ENCODE measurements at places on chromosomes 11 and 22.
A peak's percentile ranks its signal among the peaks of the same experiment; 100 is the strongest.

- DNase-seq, result no peak
Measured at GRCh38 chr11:112253605-112254242, 6.9 kb downstream of the PLET1 start.

DNA sequence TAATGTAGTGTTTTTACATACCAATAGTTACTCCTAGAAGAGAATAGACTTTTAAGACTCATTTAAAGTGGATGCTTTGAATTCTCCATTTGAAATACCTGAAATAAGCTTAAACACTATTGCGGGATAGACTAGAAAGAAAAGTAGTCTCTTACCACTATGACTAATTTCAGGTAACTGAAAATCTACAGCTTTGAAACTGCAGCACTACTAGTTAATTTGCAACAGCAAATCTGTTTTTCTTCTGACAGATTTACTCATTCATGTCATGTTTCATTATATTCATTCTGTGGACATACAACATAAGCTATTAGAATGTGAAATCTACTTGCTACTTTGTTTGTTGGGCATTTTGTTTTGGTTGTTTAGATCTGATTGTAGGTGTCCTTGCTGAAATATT, 153.6 kb downstream of the MAML2 start:
- no peak for DNase-seq

DNA sequence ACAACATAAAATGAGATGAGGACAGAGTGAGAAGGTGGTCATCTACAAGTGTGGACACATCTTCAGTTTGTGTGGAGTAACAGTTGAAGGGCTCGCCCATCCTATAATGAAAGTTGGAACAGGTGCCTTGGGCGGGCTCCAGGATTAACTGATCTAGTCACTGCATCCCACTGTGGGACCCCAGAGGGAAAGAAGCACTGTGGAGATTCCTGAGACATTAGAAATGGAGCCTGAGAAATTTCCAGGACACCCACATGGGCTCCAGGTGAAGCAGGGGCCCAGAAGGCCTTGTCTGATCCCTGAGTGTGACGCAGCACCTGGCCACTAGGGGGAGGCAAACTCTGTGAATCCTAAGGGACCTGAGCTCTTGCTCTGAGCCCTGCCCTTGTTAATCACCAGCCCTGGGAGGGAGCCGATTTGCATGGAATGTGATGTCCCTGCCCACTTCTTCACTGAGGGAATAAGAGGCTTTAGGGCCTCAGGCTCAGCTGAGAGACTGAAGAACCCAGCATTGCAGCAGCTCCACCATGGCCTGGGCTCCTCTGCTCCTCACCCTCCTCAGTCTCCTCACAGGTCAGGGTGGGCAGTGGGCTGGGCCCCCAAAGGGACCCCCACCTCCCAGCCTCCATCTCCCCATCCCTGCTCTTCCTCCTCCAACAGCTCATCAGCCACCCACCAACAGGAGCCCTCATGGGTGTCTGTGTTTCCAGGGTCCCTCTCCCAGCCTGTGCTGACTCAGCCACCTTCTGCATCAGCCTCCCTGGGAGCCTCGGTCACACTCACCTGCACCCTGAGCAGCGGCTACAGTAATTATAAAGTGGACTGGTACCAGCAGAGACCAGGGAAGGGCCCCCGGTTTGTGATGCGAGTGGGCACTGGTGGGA, 98.4 kb downstream of the VPREB1 start:
- DNase-seq, result peak; percentile 24

DNA sequence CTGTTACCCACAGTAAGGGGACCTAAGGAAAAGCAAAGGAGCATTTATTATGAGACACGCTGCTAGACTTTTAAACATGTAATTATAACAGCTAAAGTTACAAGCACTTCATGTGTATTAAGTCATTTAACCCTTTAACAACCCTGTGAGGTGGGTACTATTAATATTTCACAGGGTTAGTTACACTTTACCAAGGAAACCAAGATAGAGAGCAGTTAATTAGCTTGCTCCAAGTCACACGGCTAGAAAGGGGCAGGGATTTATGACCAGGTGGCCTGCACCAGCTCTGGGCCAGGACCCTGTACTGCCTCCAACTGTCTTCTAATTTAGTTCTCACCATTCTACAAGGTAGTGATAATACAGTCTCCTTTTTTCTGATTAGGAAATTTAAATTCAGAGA, 74.9 kb downstream of the RPL27A start:
- DNase-seq, result no peak

DNA sequence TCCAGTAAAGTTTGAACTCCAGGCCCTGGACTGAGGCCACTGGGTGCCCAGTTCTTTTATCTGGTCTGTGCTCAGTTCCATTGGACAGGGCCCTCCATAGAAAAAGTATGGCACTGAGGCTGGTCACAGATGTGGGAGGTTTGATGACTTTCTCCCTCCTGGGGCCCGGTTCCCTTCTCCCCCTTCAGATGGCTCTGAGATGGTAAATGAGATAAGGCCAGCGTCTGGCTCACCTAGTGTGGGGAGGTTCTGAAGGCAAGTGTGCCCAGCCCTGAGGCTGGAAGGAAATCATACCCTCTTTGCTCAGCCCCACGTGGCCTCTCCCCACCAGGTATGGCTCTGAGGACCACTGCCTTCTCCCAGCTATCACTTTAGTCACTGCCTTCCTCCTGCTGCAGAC, 1.5 kb upstream of the CLDN5 start:
- no peak for DNase-seq

DNA sequence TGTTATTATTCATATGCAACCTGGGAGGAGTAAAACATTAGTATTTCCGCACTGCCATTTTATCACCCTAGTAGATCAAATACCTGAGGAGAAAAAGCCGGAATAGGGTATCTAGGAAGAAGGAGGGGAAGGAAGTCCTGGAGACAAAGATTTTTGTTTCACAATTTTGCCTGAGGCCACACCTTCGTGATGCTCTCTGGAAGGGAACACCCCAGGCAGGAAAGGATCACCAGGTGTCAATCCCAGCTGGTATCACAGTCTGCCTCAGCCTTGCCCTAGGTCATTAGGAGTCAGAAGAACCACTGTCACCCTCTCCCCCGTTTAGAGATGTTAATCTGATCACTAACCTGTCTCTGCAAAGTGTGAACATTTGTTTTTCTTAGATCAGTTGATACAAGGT, 35.4 kb upstream of the IGSF9B start:
- DNase-seq, result no peak

DNA sequence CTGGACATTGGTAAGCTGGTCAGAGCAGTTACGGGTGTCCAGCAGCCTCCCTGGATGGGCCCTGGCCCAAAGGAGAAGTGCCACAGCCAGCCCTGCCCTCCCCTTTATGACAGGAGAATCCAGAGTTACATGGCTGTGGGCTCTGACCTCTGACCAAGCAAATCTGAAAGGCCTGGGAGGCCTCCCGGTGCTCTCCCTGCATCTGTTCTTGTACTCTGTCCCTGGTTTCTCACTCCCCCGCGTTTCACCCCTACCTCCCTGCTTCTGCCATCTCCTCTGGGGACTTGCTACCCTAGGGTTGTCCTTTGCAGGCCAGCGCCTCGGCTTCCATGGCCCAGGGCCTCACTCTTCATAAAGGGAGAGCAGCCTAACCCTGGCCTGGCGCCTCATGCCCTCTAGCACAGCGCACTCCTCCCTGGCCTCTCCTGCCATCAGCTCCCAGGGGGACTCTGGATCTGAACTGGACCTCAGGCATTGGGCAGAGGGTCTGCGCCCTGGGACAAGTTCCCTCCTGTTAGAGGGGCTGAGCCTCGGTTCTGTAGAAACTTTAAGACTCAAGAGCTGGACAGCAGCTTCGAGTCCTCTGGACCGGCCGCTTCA, 10.7 kb downstream of the PICK1 start:
- no peak for DNase-seq

GRCh38 chr11:70068950-70069349, 9.2 kb upstream of the ANO1 start:
- no peak for DNase-seq

GRCh38 chr11:19281041-19281440, 40.3 kb upstream of the E2F8 start:
- DNase-seq, result peak; percentile 12

DNA sequence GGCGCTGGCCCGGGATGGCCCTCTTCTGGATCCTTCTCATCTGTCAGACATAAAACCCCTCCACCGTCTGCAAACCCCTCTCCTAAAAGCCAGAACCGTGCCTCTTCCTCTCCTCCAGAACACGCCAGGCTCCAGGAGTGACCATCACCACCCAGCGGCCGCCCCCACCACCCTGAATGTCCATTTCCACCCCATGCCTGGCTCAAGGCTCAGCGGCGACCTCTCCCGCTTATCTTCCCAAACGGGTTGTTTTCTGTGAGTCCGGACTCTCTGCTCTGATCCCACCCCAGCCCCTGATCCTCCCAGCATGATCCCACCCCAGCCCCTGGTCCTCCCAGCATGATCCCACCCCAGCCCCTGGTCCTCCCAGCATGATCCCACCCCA, 37.6 kb downstream of the CELSR1 start:
- no peak for DNase-seq

DNA sequence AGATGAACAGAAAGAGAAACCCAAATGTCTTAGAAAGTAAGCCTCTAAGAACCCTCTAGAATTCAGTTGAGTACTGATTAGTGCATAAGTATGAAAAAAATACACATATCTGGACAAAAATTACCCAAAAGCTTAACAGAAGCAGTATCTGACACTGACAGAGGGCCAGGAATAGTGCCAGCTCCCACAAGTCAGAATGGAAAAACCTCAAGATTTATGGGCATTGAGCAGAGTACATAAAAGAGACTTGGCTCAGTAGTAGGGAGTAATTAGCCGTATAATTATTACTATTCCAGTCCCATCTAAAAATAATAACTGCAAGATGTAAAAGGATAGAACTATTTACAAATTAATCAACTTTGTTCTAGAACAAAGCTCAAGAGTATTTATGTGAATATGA, 834.5 kb downstream of the FAM181B start:
- no peak for DNase-seq

GRCh38 chr11:133732109-133732674, 113.1 kb downstream of the SPATA19 start:
- DNase-seq, result no peak

DNA sequence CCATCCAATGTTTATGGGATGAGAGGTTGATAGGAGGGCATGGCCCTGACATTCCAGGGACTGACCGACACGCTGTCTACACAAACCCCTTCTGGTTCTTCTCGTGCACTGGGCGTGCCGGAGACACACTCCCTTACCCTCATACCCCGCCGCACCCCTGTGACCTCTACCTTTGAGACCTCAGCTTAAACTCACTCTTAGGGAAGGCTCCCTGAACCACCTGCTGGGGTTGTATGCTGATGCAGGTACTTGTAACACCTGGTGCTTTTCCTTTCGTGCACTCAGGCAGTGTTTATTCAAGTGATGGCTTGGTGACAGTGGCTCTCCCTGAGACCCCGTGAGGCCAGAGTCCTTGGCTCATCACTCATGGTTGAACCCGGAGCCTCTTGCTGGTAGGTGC, 12.0 kb downstream of the PPARA start:
- no peak for DNase-seq

DNA sequence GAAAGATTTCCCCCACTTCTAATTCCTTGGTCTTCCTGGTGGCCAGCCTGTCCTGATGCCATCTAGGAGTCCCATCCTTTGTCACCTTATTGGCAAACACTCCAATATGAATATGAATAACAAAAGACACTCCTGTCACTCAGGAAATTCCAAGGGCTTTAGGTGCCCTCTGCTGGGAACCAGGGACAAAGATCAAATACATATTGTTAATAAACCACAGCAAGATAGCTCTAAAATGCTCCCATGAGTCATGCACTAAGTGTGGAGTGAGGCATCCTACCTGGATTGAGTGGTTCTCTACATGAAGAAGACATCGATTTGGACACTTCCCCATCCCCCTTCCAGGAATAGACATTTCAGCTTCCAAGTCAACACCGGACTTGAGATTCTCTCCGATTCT, 823.6 kb downstream of the TBC1D22A start:
- DNase-seq, result no peak

- DNase-seq, result no peak
Measured at GRCh38 chr22:20536590-20537324, 29.3 kb downstream of the MED15 start.

GRCh38 chr11:97732011-97732632, 1288.6 kb upstream of the CNTN5 start:
- no peak for DNase-seq

DNA sequence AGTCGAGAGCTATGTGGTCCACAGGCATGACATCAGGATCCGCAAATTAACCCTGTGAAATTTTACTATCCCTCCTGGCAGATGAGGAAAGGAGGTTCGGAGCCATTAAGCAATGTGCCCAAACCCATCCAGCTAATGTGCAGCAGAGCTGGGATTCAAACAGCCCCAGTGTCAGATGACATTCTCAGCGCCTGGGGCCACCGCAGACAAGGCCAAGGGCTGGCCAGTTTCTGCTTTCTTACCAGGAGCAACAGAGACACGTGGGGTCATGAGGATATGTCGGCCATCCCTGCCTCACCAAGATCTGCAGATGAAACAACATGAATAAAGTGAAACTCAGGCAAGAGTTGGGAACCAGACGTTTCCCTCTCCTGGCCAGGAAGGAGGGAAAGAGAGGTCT, 110.2 kb downstream of the TENM4 start:
- no peak for DNase-seq

DNA sequence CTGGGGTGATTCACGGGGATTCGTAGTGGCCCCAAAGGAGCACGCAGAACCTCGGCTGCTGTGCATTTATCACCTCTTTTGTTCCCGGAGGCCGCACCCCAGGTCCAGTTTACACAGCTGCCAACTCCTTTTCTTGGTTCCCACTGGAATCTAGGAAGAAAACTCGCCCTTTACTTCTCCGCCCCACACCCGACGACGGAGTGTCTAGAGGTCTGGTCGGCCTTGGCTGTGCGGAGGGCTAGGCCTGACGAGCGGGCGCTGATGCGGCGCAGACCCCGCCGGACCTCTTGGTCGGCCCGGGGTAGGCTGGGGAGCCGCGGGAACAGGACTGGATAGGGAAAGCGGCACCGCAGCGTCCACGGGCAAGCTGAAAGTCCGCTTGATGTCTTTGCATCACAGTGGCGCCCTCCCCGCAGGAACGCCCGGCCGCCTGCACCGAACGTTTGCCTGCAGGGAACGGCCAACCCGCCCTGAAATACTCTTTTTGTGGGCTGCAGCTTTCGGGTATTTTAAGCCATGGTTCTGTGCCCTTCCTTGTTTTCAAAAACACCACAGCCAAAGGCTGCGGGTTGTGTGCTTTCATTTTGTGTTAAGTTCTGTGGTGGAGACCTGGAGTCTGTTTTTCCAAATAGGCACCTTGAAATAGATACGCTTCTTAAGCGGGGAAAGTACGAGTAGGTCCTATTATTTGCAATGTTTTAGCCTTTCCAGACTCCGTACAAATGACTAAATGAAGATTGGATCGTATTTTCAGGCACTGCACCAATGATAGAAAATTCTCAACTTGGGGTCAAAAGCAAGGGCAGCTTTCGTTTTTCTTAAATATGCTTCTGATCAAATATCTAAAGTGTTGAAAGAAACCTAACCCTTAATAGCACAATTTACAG, 829 bp upstream of the ZBED5 start:
- no peak for DNase-seq

- no peak for DNase-seq
Measured at GRCh38 chr11:67524480-67524808, 1.2 kb upstream of the CABP2 start.
